ENCODE measurements at places on chromosomes 6 and 20.

DNA sequence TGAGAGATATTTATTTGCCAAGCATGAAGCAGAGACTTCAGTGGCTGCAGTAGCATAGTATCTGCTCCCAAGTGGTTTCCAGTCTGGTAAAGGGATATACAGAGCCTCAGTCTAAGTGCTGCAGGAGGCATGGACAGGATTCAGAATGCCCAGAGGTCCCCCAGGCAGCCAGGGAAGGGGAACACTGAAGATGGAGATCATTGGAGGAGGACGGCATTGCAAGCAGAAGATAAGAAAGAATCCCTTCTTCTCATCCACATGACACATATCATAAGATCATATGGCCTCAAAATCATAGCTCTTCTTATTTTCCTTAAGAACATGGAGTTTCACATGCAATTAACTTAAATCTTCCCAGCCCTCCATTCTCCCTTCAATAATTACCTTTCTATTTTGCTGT lies 136.1 kb downstream of the KCNQ5 start:
- no peak for DNase-seq

DNA sequence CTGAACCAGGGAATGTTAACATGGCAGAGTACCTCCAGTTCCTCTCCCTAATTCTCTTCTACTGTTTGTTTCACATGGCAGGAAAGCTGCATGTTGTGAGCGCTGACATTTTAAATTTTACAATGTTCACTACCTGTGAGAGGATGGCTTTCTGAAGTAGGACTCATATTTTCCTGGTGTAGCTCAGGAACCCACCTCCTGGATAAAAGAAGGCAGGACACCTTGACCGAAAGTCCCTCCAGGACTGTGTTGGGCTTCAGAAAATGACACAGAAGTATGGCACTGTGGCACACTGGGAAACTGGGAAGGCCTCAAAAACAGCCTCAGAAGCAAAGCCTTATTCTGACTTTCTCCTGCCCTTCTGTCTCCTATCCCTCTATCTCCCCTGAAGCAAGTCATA lies 33.3 kb downstream of the PTPRK start:
- DNase-seq = no peak

DNA sequence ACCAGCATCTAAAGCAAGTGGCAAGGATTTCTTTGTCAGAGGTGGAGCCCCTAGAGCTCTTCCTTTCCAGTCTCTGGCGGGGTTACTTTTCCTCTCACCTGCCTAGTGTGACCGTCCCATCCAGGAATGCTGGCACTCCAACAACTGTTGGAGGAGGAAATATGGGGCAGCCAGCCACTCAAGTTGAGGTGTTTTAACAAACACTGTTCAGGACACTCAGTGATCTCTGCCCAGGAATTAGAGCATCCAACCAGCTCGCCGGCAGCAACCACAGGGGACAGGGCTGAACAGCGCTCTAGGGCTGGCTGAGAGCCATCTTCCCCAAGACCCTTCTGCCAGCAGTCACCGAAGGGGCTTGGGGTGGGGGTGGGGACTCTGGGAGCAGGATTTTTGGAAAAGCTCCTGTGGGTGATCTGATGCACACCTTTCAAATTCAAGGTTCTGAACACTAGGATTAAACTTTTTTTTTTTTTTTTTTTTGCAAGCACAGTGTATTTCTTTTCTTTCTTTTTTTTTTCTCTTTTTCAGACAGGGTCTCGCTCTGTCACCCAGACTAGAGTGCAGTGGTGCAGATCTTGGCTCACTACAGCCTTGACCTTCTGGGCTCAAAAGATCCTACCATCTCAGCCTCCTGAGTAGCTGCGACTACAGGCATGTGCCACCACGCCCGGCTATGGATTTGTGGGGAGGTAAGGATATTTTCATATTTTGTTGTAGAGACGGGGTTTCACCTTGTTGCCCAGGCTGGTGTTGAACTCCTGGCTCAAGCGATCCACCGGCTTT lies 28.4 kb upstream of the KCNK16 start:
- DNase-seq = no peak

- no peak for DNase-seq
Measured at GRCh38 chr6:85163156-85164080, 286.5 kb upstream of the NT5E start.

DNA sequence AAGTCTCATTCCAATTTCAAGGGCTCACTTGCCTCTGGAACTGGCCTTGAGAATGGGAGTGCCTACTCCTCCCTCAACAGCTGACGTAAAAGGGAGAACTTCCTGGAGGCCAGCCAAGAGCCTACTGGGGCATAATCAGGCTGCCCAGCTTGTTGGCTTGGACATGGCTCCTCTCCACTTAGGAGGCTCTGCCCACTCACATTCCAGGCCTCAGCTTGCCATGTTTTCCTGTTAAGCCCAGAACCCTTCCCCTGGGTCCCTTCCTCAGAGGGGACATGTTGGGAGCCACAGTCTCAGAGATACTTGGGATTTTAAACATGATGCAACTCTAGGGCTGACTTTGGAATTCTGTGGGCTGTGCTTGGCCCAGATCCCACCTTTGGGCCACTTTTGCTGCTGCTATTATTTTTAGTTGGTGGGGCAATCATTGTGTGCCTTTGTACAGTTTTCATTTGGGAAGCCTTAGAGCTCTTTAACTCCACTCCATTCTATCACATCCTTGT lies 31.5 kb upstream of the ADTRP start:
- DNase-seq = peak; percentile 98

DNA sequence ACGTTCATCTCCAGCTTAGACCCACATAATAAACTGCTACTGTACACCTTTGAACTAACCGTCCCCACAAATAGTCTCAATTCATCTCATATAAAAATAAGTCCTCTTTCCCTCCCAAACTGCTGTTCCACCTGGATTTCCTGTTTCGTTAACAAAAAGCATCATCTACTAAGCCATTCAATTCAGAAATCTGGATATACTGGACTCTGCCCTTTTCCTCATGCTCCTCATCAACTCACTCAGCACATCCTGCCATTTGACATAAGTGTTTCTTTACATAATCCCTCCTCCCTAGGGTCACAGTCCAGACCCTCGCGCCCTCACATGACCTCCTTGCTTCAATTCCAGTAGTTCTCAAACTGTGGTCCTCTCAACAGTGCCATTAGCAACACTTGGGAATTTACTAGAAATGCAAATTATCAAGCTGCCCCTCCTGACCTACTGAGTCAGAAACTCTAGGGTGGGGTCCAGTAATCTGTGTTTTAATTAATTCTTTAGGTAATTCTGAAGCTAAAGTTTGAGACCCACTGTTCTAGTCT lies 4.5 kb downstream of the MKKS start:
- no peak for DNase-seq

GRCh38 chr6:14272737-14273085 lies 155.1 kb downstream of the CD83 start:
- no peak for DNase-seq

- no peak for DNase-seq
Measured at GRCh38 chr6:37145443-37145842, 24.5 kb upstream of the PIM1 start.

DNA sequence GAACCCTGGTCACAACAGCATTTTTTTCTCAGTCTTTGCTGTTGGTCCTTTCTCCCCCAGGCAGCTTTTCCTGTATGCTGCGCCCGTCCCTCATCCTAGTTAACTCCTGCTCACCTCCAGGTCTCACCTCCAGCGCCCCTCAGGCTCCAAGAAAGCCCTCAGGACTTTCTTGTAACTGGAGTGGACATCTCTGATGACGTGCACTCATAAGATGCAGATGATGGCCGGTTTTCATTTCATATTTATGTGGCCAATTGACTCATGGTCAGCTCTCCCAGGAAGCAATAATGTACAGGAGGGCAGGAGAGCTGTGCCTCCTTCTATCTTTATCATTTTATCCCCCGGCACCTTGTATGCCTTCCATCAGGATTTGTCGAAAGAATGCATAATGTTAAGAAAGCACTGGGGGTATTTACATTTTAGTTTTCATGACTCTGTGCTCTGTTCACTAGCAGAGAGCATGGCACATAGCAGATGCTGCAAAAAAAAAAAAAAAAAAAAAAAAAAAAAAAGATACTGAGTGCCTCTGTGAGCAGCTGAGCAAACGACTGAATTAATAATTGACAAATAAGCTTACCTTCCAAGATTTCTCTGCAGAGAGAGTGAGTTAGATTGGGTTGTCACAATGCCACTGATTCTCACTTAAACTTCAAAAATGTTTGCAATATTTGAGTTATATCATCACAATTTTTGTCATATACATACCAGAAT lies 170.2 kb downstream of the DOK5 start:
- DNase-seq = no peak
